ENCODE measurements at places on chromosomes 1 and 21.

DNA sequence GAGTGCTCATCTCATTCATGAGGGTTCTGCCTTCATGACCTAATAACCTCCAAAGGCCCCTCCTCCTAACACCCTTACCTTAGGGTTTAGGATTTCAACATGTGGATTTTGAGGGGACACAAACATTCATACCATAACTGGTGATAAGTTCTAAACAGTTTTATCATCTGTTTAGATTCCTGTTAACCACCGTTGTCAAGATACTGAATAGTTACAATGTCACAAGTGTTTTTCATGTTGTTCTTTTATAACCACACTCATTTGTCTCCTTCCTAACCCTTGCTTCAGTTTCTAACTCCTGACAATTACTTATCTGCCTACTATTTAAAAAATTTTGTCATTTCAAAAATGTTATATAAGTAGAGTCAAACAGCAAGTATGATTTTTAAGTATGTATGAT is 86.0 kb downstream of the NCAM2 start:
- no peak for DNase-seq

DNA sequence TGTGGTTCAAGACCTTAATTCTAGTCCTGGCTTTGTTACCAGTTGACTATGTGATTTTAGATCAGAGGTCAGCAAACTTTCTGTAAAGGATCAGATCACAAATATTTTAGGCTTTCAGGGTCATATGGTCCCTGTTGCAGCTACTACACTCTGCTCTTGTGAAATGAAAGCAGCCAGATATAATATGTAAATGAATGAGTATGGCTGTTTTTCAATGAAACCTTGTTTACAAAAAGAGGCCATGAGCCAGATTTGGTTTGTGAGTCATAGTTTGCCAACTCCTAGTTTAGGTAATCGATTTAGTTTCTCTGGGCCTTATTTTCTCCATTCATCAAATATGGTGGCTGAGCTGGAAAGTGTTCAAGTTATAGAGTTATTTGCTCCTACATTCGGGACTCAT is 346.7 kb downstream of the NUF2 start:
- DNase-seq, result no peak

DNA sequence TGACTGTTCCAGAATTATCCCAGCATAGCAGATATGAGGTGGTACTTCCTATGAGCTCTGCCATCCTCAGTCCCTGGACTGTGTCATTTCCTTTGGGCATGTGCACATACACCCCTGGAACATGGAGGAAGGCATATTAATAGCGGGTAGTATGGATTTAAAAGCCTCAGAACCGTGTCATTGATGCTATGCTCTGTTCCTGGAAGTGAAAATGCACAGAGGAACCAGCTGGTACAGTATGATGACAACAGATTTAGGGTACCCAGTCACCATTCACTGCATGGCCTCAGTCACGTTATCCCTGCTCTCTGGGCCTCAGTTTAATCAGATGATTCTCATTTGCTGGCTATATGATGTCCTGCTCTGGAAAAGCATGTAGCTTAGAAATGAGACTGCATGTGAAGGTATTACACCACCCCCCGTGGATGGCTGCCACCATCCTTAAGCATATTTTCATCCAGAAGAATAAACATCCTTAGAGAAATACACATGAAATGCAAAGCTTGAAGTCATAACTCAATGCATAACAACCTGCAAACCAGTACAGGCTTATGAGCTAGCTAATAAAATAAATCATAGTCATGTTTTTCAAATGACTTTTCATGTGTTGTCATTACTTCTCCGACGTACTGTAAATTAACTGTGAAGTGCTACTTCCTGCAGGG is 37.8 kb downstream of the SETD4 start:
- no peak for DNase-seq

DNA sequence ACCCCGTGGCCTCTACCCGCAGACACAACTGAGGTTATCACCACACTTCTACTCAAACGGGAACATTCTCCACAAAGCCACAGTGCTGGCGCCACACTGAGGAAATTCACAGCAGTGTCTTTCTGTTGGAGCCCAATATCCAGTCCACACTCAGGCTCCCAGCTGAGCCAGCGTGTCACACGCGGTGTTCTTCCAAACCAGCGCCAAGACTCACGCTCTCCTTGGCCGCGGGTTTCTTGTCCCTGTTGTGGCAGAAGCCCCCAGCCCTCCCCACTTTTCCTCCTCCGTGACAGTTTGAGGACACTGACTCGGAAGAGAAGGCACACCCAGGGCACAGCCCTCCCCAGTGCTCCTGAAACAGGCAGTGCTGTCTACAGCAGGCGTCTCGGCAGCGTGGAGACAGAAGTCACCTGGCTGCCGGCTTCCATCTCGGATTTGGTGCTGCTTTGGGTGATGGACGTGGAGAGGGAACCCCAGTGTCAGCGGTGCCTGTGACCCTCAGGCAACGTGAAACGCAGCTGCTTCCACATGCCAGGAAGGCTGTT is 35.4 kb upstream of the AGPAT3 start:
- no peak for DNase-seq

DNA sequence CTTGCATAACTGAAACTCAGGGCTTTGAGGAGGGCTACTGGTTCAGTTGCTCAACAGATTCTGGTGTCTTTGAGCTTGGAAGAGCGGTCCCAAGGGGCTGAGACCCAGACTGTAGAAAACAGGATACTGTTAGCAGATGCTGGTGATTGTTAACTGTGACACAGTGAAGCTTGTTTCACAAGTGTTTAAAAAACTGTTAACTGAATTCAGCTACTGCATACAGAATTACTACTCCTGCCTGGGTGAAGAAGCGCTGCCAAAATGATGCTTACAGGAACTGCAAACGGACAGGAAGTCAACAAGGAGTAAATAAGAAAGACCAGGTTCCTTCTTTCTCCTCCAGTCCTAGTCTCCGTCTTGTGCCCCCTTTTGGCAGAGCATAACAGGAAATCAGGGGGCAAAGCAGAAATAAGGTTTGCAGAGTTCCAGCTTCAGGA is 195.3 kb upstream of the USP25 start:
- no peak for DNase-seq

DNA sequence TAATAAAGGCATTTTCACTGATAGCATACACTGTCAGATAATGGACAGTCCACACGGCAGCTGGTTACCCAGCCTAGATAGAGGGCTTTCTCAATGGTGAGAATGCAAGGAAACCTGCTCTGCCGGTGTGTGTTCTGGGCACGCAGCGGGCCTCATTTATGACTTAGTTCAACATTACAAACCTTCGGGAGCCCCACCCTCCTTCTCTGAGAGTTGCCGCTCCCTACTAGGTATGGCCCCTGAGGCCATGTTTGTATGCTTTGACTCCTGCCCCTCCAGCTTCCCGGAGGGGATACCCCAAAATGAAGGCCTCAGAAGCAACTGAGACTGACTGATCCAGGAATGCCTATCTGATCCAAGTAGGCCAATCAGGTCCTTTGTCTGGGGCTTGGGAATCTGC is 17.2 kb upstream of the FABP3 start:
- no peak for DNase-seq

- DNase-seq, result no peak
Observed at GRCh38 chr1:225880636-225881035, 1.5 kb downstream of the TMEM63A start.

- DNase-seq, result no peak
Observed at GRCh38 chr1:85838238-85838637, 130.0 kb upstream of the ZNHIT6 start.

DNA sequence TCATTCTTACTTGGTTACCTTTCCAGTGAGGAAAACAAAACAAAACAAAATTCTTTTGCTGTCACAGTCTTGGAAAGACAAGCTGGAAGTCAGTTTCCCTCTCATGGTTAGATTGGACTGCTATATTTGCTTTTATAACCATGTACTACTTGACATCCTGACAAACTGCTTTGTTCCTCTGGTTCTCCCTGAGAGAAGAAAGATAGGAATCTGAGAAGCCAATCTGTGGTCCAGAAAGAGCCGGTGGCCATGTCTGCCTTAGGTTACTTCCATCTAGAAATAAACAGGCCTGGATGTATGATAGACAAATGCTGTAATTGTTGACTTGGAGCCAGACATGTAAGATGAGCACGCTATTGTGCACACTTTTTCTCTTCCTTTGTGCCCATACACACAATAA is 330.0 kb downstream of the BRINP3 start:
- DNase-seq, result no peak

GRCh38 chr1:244409701-244410100 is 42.0 kb downstream of the ADSS2 start:
- no peak for DNase-seq

DNA sequence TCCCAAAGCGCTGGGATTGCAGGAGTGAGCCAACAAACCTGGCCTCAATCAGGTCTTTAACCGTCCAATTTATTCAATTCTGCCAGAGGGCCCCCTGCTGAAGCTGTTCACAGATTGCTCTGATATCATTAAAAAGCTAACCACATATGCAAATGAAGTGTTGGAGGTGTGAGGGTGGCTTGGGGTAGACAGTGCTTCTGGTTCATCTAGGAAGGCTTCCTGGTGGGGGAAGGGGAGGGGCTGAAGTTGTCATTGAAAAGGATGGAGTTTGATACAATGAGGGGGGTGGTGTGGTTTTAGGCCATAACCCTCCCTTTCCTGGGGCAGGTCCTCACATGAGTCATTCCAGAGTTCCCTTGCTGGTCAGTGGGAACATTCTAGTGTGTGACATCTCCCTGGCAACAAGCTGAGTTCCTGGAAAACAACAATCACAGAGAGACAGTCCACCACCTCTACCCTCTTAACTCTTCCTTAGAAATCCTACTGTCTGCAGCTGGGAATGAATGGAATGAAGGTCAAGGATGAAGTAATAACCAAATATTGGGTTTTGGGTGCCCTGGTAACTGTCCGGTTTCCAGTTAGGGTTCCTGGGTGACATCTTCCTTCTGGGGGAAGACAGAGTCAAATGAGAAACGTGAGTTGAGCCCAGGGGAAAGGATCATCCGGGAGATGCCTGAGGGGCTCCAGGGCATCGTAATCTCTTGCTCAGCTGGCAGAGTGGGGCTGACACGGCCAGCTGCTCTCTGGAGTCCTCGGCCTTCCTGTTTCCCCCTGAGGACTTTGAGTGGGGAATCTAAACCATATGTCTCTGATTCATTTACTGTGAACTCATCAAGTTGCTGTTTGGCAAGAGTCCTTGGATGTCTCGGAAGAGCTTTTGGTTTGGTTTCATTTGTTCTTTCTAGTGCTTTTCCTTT is 32.2 kb downstream of the BATF3 start:
- no peak for DNase-seq

GRCh38 chr21:33871171-33871570 is 44.4 kb downstream of the ATP5PO start:
- no peak for DNase-seq

DNA sequence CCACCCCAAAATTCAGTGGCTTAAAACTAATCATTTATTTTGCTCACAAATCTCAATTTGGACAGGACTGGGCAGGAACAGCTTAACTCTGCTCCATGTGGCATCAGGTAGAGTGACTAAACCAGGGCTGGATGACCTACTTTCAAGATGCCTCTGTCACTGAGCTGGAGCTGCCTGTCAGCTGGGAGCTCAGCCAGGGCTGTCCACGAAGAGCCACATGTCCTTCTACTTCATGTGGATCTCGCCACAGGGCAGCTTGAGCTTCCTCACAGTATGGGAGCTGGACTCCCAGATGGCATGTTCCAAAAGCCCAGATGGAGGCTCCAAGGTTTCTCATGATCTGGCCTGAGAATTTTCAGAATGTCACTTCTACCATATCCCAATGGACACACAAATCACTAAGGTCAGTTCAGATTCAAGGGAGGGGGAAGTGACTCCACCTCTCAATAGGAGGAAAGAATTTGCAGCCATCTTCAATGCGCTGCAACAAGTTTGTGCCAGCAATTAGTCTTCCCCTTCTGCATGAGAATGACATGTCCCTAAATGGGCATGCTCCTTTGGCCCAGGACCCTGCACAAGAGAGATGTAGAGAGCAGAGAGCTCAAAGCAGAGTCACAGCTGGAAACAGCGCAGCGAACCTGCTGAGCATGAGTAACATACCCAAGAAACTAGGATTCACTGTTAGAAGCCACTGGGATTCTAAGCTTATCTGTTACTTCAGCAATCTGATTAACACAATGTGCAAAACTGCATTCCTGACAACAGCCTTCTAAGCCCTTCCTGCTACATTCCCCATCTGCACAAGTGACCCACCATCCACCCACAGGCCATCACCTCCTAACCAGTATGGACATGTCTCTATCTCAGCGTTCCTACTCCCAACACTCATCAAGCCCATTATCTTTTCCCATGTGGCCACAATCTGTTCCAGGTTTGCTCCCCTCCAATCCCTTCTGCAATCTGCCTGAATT is 17.0 kb downstream of the HLCS start:
- DNase-seq, result no peak

- DNase-seq, result no peak
Observed at GRCh38 chr21:46651121-46651520, 15.6 kb downstream of the PRMT2 start.

DNA sequence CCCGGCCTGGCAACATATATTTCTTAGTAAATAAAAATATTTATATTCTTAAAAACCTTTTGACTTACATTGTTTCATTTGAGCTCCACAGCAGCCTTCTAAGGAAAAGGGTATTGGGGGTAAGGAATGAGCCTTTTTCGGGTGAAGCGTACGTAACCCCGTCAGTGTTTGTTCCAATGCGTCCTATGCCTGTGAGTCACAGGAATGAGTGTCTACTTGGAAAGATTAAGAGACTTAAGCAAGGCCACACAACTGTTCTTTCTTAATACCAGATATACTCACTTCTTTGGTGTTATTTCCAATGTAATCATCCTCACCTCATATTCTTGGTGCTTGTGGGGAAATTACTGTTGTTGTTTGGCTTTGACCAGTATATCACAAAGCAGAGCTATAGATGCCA is 22.7 kb downstream of the WDTC1 start:
- no peak for DNase-seq

DNA sequence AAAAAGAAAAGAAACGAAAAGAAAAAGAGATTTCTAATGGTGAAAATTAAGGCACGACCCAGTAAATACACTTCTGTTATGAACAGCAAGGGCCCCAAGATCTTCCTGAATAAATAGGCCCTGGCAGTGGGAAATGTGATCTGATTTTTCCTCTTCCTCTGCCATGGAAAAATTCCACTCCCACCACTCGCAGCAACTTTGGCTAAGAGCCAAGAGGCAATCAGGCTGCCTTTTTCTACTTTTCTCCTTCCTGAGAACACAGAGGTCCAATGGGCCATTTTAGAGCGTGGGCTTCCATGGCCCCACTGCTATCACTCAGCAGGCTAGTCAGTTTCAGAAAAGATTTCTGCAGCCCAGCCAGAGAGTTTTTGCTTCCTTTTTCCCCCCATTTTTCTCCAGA is 33.7 kb upstream of the AK4 start:
- no peak for DNase-seq

Data from stimulated activated CD4-positive, alpha-beta T cell treated with anti-CD3 and anti-CD28 coated beads, Interleukin-1b, Interleukin-23, amount 100 ng/mL, for 24 hours (primary cell).